ENCODE measurements at places on chromosomes 7 and 10. TPM values are rescaled to one million over a fixed set of nuclear protein-coding genes. Genes with fewer than 3 reads are reported as not detected.

MAT1A gene
- 1.1 TPM for total RNA-seq

LDB3 gene
- 7.7 TPM for total RNA-seq

RAPGEF5 gene
- total RNA-seq, result 67.8 TPM

GRCh38 chr7:74656441-74656836, 1.1 kb upstream of the GTF2I start:
- H3K4me1 ChIP-seq, result peaks cover 9% of the 10 kb centered on the region
- peak overlapping the region; percentile 55 for H3K4me3 ChIP-seq
- H3K27ac ChIP-seq, result peak overlapping the region; percentile 84
- no peaks in the 10 kb centered on the region for H3K27me3 ChIP-seq
- H3K36me3 ChIP-seq, result no peaks in the 10 kb centered on the region

GRCh38 chr7:31006857-31007256, 43.1 kb downstream of the GHRHR start:
- no peak for DNase-seq
- no peak overlapping the region for H3K4me3 ChIP-seq
- no peaks in the 10 kb centered on the region for H3K27me3 ChIP-seq
- no peaks in the 10 kb centered on the region for H3K4me1 ChIP-seq
- H3K27ac ChIP-seq, result no peak overlapping the region

DNA sequence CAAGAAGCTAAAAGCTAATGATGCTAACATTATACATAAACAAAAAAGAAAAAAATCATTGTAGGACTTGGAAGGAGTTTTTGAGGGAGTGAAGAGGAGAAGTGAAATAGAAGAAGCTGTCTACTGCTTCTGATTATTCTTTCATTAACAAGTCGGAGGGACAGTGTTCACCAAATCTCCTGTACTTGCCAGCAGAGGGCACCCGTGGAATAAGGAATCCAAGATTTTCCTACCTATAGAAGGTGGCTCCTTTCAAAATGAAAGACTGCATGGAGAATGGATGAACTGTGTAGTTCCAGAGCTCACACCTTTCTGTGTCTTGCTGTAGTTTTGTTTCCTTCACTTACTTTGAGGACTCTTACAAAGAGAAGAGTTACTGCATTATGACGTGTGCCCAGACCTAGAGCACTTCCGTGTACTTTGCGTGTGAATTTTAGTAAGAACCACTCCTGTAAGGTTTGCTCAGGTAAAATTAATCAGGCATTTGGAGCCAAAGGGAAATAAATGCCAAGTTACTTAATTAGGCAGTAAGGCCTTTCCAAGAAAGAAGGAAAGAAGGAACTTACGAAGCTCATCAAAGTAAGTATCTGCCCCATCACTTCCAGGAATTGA, 145.1 kb downstream of the SEMA3D start:
- no peaks in the 10 kb centered on the region for H3K36me3 ChIP-seq
- peaks cover 2% of the 10 kb centered on the region for H3K4me1 ChIP-seq
- peak; percentile 85 for DNase-seq

- H3K27me3 ChIP-seq, result no peaks in the 10 kb centered on the region
- H3K36me3 ChIP-seq, result no peaks in the 10 kb centered on the region
- H3K4me3 ChIP-seq, result no peak overlapping the region
- no peak overlapping the region for H3K27ac ChIP-seq
Measured at GRCh38 chr7:16492513-16493062, 27.1 kb upstream of the SOSTDC1 start.

DNA sequence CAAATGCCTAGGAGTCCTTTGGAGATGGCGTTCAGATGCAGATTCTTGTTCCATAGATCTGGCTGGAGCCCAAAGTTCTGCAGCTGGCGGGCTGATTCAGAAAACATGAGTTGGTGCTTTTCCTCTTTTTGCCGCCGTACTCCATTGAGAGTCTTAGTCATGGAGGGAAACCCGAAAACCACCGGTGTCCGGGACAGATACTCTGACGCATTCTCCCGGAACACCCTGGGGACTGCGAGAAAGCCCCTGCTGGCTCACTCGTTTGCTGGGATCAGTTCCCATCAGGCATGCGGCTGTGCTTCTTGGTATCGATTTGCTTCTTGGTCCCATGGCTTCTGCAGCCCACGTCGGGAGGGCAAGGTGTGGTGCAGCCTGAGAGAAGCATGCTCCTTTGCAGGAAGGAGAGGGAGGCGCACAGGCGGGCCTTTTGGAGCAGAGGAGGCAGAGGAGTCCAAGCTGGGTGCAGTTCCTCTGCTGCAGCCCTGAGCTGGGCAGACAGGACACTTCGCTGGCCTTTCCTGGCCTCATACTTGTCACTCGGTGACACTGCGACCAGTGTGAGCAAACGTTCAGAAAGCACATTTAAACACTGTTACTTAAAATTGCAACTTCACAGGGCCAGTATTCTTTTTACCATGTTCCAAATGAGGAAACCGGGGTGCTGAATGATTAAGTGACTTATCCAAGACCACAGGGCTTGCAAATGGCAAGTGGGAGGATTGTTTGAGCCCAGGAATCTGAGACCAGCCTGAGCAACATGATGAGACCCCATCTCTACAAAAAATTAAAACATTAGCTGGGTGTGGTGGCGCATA, 30.6 kb upstream of the PFKFB3 start:
- no peak for DNase-seq
- no peak overlapping the region for H3K27ac ChIP-seq
- no peak overlapping the region for H3K4me3 ChIP-seq
- no peaks in the 10 kb centered on the region for H3K36me3 ChIP-seq
- H3K4me1 ChIP-seq, result peaks cover 8% of the 10 kb centered on the region
- H3K27me3 ChIP-seq, result no peaks in the 10 kb centered on the region

DNA sequence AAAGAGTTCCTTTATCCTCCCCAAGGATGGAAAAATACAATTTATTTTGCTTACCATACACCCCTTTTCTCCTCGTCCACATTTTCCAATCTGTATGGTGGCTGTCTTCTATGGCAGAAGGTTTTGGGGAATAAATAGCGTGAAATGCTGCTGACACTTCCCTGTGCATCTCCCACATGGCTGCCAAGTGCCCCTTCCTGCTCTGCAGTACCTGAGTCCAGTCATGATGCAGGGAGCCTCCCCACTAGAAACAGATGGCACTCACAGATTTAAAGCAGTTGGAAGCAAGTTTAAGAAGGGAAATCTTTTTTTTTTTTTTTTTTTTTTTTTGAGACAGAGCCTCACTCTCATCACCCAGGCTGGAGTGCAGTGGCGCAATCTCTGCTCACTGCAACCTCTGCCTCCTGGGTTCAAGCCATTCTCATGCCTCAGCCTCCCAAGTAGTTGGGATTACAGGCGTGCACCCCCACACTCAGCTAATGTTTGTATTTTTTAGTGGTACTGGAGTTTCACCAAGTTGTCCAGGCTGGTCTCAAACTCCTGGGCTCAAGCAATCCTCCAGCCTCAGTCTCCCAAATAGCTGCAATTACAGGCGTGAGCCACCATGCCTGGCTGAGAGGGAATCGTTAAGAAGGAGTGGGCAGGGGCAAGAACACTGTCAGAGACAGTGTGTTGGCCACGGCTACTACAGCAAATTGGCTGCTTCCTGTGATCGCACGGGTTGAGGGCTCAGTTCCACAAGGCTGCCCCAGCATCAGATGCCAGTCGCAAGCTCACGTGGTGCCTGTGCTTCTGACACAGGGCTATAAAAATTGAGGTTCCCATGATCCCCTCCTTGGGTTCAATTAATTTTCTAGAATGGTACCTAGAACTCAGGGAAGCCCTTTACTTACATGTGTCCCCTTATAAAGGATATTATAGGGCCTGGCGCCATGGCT, 5.3 kb upstream of the PILRA start:
- H3K27me3 ChIP-seq, result no peaks in the 10 kb centered on the region
- H3K4me3 ChIP-seq, result no peak overlapping the region
- peaks cover 3% of the 10 kb centered on the region for H3K36me3 ChIP-seq
- no peaks in the 10 kb centered on the region for H3K4me1 ChIP-seq
- DNase-seq, result no peak

Measured in kidney (tissue), 22 donors.